Fibroblast of upper back skin (primary cell): ENCODE measurements at places on chromosomes 12 and 14.

- no peak for DNase-seq
These were observed 48.7 kb downstream of the HEATR5A start for GRCh38 chr14:31371646-31372045.

- no peak for DNase-seq
These were observed 708 bp upstream of the P2RX4 start for GRCh38 chr12:121209221-121209620.

GRCh38 chr14:94770251-94770749, 387 bp upstream of the GSC start:
- no peak for DNase-seq

GRCh38 chr14:94673071-94673470, 60.9 kb downstream of the SERPINA3 start:
- no peak for DNase-seq

- DNase-seq = peak; percentile 28
These were observed 86.5 kb downstream of the TBX5 start for GRCh38 chr12:114319422-114319821.

DNA sequence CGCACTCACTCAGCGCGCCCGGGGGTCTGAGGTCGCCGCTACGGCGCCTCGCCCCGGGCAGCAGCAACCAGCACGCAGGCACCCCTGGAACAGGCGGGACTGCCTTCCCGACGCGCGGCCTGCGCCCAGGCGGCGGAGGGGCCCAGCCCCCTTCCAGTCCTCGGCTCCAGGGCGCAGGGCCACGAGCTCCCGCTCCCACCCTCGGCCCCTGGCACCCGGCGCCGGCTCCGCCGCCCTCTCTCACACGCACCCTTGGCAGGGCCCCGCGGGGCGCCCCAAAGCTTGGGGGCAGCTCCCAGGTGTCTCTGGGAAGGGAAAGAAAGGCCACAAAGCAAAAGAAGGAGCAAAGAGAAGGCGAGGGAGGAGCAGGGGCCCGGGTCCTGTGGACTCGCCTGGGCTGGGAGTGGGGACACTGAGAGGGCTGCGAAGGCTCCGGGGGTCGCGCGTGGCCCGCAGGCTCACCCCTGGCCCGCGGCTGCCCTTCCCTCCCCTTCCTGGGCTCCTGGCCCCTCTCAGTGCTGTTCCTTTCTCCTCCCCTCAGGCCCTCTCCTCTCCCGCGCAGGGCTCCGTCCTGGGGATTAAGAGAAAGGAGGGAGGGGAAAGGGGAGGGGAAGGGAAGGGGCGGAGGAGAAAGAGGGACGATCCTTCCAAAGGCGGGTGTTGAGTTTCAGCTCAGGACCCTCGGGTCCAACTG, 907 bp upstream of the EFS start:
- DNase-seq = peak; percentile 80

DNA sequence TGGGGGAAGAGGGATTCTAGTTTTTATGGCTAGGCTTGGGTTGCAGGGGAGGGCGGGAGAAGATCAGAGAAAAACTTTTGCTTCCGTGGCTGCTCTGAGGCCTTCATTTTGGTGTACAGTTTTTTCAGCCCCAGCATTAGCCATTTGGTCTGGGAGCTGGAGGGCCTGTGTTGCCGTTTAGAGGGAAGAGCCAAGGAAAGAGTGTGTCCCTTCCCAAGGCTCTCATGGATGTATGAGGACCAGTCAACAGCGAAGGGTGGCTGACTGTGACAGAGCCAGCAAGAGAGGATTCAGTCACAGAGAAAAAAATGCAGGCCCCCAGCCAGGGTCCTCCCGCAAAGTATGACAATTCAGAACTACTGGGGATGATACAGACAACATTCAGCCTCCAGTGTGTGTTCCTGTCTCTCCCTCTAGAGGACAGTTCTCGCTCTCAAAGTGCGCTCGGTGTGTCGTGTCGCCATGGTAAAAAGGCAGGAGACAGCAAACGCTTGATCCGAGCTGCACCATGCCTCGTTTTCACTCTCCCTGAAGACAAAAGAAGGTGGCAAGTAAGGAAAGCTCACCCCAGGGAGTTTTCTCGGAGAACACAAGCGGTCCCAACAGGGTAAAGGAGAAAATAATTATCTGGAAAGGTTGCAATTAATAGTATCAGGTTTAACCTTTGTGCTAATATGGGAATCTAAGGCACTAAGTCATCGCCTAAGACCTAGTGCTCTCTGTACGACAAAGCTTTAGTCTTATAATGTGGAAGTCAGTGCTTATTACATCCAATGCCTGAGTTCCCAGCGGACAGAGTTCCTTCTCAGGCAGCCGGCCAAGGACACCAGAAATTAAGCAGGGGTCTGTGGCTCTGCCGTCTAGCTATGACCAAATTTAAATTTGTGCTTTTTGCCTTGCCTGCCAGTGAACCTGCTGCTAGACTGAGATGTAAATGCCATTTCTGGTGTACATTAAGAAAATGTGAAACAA, 157.3 kb upstream of the PLXNC1 start:
- DNase-seq = peak; percentile 67

GRCh38 chr12:2998789-2999264, 39.6 kb downstream of the TEAD4 start:
- peak; percentile 74 for DNase-seq

- DNase-seq = no peak
These were observed 75.9 kb downstream of the RCOR1 start for GRCh38 chr14:102668291-102668873.

DNA sequence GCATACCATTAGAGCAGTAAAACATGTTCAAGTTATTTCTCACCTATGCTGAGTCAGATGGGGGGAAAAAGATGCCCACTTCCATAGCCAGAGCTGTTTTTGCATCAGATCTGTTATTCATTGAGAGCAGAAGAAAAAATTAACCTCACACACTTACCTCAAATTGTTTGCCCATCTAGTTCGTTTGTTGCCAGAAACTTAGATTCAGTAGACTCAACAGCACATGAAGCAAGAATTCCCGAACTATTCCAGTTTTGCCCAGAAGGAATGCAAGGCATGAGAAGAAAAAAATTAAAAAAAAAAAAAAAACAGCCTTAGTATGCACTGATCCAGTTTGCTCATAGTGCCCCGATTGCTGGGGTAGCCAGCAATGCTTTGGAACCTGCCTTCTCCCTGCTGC, 12.4 kb upstream of the DPF3 start:
- peak; percentile 98 for DNase-seq

DNA sequence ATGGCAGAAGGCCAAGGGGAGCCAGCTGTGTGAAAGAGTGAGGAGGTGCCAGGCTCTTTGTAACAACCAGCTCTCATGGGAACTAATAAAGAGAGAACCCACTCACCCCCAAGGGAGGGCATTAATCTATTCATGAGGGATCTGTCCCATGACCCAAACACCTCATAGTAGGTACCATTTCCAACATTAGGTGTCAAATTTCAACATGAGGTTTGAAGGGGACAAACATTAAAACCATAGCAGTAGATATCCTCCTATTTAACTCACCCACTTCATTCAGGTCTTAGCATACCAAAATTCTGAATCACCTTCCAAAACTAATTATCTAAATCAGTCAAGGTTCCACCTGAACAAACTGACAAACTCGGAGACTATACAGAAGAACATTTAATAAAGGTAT, 75.3 kb downstream of the PPFIA2 start:
- DNase-seq = no peak

DNA sequence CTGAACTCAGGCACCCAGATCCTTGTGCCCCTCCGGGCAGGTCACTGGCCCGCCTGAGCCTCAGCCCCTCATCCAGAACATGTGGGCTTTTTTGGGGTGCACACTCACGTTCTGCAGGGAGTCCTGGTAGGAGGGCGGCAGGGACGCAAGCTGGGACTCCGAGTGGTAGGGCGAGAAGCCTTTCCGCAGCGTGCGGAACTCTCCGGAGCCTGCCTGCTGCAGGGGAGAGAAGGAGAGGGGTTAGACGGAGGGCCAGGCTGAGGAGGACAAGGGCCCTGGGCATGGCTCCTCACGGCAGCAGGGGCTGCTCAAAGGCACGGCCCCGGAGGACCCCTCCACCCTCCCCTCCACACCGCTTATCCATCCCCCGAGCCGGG, 40.8 kb downstream of the CCNK start:
- no peak for DNase-seq

- DNase-seq = no peak
These were observed 14.6 kb upstream of the YY1 start for GRCh38 chr14:100224229-100224866.

- no peak for DNase-seq
These were observed 276 bp upstream of the BMAL2 start for GRCh38 chr12:27332407-27332713.

GRCh38 chr12:130339951-130340350, 2.3 kb downstream of the PIWIL1 start:
- no peak for DNase-seq

DNA sequence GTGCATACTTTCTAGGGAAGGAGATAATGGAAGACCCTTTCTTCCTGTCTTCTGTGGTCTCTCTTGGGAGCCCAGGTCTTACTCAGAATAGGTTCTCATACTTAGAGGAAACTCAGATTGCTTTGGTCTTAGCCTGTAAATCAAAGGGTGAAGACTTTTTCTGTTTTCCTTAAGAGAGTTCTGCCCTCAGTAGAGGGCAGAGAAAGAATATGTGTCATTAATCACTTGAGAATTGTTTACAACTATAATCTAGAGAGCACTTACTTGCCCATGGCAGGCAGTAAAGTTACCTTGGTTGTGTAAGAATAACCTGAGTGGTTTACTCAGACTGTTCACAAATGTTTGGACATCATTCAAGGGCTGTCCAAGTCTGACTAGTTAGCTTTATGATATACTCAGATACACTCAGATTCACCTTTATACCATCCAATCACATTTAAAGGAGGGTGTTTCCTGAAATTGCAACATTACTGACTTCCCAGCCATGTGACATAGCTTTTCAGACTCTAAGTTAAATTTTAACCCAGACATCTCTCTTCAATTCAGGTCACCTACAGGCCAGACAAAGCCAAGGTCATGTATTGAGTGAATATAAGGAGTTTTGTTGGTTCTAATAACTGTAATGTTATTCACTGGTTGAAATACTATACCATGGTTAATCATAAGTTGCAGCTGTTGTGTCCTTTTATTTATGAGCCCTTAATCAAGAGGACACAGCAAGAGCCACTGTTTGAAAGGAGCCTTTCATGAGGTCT, 372.2 kb downstream of the RAD51B start:
- peak; percentile 58 for DNase-seq

GRCh38 chr12:31002999-31003398, 70.7 kb upstream of the DDX11 start:
- no peak for DNase-seq

DNA sequence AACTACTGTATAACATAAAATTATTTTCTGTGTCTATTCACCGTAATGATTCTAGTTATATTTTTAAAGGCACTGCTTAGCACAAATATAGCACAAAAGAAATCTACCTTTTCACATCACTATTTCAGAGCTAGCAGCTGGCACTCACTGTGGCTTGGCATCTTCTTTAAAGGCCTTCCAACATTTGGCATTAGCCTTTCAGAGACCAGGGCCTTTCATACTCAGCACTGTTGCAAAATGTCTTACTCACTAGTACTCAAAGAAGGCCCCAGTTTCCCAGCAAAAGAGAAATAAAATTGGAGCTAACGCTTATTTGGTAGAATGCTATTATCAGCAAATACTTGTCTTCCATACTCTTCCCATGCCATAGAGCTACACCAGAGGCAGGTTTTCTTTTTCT, 238.4 kb downstream of the MED13L start:
- DNase-seq = no peak

GRCh38 chr14:100868621-100869370, 34.7 kb downstream of the RTL1 start:
- DNase-seq = no peak

DNA sequence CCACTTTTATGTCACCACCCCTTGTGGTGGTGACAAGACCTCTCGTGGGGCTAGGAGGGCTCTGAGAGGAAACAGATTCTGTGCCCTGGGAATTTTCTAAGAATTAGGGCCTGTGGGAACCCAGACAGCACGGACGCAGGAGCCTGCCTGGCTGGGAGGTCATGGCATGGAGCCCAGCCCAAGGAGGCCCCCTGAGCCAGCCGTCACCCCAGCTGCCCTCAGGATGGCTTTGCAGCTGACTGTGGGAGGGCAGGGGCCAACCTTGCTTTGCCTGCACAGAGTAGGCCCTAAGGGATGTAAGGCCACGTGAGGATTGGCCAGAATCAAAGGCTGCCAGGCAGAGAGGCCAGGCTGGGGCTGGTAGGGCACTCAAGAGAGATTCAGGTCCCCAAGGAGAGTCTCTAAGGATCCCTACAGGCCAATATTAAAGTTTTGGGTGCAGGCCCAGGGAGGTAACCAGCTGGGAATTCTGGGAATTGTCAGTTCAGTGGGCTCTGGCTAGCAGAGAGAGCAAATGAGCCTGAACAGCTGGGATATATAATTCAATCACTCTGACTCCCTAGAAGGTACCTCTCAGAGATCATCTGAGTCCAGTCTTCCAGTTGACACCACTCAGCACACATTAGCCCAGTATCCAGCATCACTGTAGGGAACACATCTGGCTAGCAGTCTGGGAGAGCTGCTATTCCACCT, 6.4 kb downstream of the LTBP2 start:
- DNase-seq = no peak

DNA sequence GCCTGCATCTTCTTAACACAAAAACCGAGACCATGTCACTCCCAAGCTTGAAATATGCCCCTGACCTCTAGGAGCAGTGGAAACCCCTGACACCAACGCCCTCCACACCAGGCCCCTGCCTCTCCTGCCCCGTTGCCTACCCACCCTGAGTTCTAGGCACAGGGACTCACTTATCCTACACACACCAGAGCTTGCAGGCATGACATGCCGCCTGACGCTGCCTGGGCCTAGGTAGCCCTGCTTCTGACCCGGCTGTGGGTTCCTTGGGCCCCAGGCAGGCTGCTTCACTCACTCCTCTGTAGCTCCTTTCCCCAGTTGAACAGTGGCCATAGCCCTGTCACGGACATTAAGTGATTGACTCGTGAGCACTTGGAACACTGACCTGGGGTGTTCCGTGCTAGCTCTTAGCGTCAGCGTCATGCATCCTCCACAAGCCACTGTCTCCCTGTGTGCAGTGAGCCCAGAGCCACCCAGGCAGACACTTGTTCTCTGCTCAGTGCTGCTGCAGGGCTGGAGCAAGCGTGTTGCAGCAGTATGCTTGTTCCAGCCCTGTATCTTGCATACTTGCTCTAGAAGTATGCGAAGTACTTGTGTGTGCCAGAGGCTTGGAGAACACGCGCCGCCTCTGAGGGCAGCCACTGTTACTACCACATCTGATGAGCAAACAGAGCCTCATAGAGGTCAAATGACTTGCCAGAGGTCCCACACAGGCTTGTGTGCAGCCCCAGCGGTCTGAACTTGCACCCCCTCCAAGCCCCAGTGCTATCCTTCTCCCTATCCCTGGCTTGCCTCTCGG, 15.6 kb downstream of the OTUB2 start:
- DNase-seq = peak; percentile 25

DNA sequence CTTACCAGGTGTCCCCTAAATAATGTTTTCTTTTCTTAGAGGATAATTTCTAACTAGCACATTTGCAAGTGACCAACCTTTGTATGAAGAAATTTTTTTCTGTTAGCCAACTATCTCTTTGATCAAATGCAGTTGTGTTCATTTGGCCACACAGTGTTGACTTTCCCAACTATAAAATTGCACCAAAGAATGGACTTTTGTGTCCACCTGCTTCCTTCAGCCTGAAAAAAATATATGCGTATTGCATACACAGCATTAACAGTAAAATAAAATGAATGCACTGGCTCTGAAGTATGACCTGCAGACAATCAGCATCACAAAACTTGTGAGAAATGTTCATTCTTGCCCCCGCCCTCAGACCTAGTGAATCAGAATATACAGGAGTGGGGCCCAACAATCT, 342.0 kb downstream of the SEC23A start:
- no peak for DNase-seq
